Inflammatory macrophage treated with lipopolysaccharide for 1 hour (primary cell): ENCODE measurements at places on chromosomes 1 and 21.

DNA sequence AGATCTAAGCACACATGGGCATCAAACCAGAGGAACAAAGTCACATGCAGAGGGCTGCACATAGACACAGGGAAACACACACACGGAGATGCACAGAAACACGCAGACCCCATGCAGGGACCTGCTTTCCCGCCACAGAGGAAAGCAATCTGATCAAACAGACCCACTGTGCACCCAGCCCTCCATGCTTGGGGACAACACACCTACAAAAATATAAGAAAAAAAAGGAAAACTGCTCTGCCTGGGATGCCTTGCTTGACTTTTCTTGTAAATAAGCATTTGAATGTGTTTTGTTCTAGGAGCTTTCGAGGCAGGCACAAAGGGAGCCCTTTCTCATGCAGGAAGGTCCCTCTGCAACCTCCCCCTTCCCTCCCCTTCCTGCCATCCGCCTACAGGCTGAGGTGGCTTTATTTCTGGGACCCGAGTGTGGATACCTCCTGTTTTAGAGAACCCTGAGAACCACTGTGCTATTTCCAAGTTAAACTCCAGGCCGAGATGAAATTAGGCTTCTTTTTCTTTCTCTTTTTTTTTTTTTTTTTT lies 3.5 kb upstream of the ICMT start:
- DNase-seq, result no peak

DNA sequence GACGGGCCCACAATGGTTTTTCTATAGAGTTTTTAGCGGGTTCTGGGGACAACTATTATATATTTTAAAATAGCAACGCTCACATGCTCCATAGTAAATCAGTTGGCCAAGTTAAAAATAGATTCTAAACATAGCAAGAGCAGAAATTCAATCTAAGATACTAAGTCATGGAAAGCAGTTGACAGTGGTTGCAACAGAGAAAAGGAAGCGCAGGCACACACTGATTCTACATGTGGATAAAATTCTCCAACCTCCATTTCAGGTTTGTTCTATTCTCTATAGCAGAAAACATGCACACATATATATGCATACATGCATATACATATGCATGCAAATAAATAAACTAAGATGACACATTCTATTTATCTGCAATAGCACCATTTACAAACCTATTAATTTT lies 89.6 kb upstream of the HNRNPU start:
- no peak for DNase-seq

DNA sequence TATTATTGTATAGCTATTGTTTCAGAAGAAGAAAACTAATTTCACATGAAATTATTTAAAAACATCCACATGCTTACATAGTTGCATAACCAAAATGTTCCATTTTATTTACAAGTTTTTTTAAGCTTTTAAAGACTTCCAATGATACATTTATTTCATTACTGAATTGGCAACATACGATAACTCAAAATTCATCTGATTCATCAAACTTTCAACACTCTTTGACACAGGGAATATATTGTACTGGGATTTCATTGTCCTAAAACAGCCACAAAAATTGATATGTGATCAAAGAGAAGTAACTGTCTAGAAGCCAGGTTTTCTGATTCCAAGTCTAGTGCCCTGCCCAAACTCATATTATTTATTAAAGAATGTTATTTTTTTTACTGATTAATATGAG lies 131.4 kb upstream of the USP24 start:
- DNase-seq, result no peak

GRCh38 chr1:228860911-228861831 lies 125.9 kb downstream of the RHOU start:
- DNase-seq, result no peak

DNA sequence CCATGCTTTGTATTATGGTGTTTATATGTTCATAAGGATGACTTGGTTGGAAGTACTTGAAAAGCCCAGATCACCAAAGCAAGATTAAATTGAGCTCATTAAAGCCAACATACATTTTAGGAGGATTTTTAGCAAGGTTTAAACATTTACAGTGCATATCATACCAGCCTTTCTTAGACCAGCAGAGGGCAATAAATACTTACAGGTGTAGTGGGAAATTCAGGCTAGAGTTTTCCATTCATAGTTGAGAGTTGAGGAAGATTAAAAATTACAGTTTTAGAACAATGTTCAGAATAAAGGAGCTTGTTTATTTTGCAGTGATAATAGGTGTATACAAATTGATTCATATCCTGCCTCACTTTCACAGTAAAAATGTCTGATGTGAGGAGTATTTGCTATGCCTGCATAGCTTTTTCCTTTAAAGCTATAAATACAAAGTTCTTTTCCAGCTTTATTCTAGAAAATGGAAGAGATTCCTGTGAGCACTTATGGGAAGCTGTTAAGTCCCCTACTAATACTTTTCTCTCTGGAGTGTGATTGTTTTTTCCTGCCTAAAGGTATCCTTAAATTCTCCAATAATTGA lies 35.3 kb downstream of the DTL start:
- peak; percentile 27 for DNase-seq

DNA sequence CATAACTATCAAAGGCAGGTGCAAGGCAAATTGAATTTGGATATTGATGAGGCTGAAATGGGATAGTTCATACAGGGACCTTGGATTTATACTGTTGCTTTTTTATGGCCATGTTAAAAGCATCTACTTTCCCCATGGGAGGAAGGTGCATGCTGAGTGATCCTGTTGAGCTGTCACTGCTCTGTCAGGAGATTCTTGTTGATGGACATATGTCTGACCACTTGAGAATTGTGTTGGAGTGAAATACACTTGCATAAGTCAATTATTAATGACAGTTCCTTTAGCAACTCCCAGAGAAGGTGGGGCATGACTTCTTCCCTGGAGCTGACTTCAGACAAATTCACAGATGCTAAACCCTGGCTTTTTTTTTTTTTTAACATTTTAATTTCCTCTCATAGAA lies 58.4 kb upstream of the DYNLT5 start:
- DNase-seq, result no peak

GRCh38 chr1:175303201-175303707 lies 110.7 kb upstream of the KIAA0040 start:
- peak; percentile 20 for DNase-seq

DNA sequence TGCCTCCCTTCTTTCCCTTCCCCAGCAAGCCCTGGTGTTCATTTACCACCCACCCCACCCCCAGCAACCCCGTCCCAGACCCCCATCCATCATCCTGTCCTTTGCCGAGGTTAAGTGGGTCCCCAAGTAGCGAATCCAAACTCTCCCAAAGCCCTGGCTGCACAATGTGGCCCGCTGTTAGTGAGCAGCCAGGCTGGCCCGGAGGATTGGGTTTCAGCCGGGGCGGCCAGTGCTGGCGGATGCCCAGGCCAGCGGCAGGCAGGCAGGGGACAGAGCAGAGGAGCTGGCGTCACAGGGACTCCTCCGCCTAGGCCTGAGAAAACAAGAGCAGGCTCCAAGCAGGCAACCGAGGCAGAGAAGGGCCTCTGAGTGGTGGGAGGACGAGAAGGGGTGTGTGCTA lies 61.4 kb downstream of the EPHB2 start:
- no peak for DNase-seq

GRCh38 chr1:111213412-111213811 lies 13.0 kb upstream of the DENND2D start:
- no peak for DNase-seq

DNA sequence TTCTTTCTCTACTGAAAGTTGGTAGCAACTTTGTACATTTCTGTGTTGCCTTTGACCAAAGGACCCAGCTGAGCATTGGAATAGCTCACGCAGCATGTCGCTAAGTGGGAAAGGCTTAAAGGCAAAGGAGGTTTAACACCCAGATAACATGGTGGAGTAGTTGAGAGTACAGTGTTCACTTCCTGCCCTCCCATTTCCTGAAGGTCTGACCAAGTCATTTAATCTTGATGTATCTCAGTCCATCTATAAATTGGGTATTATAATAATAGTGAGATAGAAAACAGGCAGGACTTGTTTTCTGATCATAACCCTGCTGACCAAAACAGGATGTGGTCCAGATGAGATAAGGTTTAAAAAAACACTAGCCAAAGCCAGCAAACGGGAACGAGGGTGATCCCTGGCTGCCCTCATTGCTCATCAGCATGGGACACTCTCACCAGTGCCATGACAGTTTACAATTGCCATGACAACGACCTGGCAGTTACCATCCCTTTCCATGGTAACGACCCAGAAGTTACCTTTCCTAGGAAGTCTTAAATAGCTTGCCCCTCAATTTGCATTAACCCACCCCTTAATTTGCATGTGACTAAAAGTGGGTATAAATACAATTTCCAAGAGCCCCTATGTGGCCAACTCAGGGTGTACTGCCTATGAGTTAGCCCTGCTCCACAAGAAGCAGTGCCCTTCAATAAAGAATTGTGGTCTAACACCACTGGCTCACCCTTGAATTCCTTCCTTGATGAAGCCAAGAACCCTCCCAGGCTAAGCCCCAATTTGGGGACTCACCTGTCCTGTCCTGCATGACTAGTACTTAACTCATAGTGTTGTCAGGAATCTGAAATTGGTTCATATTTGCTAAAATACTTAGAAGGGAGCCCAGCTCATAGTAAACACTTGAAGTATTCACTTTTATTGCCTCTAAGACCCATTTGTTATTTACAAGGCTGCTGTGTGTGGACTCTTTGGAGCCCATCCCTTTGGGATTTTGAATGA lies 28.4 kb upstream of the FHAD1 start:
- DNase-seq, result peak; percentile 62

DNA sequence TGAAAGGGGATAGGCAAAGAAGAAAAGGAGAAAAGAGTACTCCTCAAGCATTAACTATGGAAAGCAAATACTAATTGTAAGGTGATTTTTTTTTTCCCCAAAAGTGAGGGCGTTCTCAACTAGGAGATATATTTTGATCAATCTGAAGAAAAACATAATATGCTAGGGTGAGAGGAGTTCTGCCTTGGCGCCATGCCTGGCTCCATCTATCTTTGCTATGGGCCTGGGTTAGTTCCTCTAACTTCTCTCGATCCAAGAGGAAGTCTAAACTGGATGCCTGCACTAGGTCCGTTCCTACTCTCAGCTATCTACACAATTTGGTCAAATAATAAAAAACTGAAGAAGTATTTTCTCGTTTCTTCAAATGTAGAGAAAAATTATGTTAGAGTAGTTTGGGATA lies 20.5 kb downstream of the CNN3 start:
- DNase-seq, result no peak

- DNase-seq, result no peak
Measured at GRCh38 chr1:152436593-152437496, 22.8 kb upstream of the CRNN start.

- no peak for DNase-seq
Measured at GRCh38 chr1:167165948-167166689, 54.6 kb upstream of the POU2F1 start.

DNA sequence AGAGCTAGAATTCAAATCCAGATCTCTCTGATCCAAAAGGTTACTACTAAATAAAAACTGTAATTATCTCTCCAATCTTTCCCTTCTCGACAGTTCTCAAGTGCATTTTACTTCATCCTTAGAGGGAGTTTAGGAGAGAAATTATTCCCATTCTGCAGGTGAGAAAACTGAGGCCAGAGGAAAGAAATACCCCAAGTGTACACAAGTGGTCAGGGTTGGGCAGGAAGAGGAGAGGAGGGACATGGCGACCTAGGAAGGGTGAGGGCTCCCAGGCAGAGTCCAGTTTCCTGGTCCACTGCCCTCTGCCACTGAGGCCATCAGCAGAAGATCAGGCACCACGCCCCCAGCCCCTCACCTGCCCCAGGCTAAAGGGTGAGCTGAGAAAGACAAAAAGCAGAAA lies 127.1 kb upstream of the RUNX3 start:
- no peak for DNase-seq

- DNase-seq, result peak; percentile 35
Measured at GRCh38 chr1:162236618-162237017, 140.0 kb downstream of the SPATA46 start.

GRCh38 chr1:25795211-25795610 lies 4.8 kb upstream of the SELENON start:
- DNase-seq, result no peak

DNA sequence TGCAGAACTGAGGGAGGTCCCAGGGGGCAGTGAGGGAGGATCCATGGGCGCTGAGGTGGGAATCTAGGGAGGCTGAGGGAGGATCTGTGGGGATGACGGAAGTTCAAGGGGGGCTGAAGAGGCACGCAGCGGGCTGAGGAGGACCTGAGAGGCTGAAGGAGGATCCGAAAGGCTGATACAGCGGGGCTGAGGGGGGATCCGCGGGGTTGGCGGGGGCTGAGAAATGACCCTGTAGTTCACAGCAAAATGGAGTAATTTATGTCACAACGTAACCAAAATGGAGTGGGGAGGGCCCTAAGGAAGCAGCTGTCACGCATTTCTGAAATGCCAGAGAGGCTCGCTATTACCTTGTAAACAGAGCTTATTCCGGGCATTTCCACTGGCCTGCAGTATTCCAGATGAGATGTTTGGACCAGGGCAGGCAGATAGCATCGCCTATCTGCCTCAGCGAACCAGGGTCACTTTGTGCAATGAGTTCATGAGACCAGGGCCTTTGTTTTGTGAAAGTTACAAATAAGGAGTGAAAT lies 926 bp upstream of the MRPL55 start:
- DNase-seq, result no peak

- no peak for DNase-seq
Measured at GRCh38 chr1:56968878-56969495, 3.2 kb upstream of the C8B start.

- DNase-seq, result peak; percentile 25
Measured at GRCh38 chr1:183191833-183192232, 5.8 kb downstream of the LAMC2 start.

- no peak for DNase-seq
Measured at GRCh38 chr1:79302380-79302930, 295.9 kb upstream of the ADGRL4 start.

GRCh38 chr1:233113009-233113879 lies 162.8 kb downstream of the NTPCR start:
- DNase-seq, result peak; percentile 99

DNA sequence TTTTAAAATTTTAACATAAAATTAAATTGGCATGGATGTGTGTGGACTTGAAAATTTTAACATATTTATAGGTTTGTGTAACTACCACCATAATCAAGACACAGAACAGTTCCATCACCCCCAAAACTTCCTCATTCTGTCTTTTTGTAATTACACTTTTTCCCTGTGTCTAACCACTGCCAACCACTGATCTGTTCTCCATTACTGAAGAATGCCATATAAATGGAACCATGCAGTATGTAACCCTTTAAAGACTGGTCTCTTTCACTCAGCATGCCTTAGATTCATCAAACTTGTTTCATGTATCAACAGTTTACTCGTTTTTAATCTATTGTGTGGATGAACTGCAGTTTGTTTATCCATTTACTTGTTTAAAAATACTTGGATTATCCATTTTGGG lies 13.0 kb upstream of the AHCYL1 start:
- no peak for DNase-seq

DNA sequence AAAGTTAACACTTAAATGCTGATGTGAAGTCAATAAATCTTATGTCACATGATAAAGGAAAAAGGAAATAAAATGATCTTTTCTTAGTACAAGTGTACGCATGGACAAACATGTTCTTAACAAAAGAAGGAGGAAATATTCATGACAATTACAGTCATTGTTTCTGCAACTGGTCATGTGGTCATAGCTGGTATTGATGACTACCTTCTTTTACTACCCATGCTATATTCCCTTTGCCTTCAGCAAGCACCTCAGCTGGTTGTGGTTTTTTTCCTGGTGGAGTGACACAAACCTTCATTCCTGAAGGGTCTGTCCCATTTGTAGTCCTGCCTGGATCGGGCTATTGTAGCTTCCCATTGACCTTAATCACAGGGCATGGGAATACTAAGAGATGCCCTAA lies 23.4 kb upstream of the TSHB start:
- DNase-seq, result no peak

GRCh38 chr1:89539128-89539527 lies 14.5 kb downstream of the LRRC8B start:
- no peak for DNase-seq
